B cell (primary cell): ENCODE measurements at places on chromosomes 7 and 10. TPM values are rescaled to one million over a fixed set of nuclear protein-coding genes. Genes with fewer than 3 reads are reported as not detected.

- peak; percentile 16 for DNase-seq
These were observed 967 bp downstream of the ADARB2 start for GRCh38 chr10:1736144-1736971.

- DNase-seq, result no peak
These were observed 152.1 kb upstream of the KMT2E start for GRCh38 chr7:104861729-104862390.

Gene WEE2
- not detected in 2 replicates for total RNA-seq

Gene CHAT
- total RNA-seq, result not detected in 2 replicates

DNA sequence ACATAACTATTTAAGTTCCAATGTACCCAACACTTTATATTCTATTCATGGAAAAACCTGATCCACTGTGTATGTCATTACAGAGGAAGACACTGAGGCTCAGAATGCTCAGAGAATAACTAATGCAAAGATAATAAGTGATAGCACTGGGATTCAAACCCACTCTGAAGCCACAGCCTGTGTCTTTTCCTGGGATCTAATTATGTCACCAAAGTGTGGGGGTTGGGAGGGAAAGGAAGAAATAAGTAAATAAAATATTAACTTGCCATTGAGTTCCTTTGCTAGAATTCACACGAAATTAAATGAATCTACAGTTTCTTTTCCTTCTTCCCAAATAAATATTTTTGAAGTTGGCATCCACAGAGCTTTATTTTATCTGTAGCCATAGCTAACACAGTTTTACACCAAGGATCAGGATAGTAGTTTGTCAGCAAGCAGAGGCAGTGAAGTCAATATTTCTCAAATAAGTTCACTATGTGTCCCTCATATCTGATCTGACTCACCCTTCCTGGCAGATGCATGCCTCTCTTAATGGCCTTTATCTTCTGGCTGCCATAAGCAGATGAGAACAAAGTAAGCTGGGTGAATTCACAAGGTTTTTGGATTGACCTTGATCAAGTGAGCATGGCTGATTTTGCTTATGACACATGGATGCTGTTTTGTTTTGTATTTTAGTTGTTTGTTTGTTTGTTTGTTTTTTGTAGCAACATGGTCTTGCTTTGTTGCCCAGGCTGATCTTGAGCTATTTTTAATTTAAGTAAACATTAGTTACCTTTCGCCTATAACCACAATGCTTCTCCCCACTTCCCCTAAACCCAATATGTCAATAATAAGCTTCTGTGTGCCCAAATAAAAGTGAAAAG is 6.3 kb downstream of the RAPGEF5 start:
- DNase-seq, result no peak

GRCh38 chr10:11870461-11870780 is 47.3 kb downstream of the PROSER2 start:
- no peak for DNase-seq
